ENCODE measurements at places on chromosomes 5 and 9. TPM values are rescaled to one million over a fixed set of nuclear protein-coding genes. Genes with fewer than 3 reads are reported as not detected.
A peak's percentile ranks its signal among the peaks of the same experiment; 100 is the strongest.

HRCT1 gene
- polyA plus RNA-seq: 0.60 TPM

GRCh38 chr5:72841756-72842535 lies 25.5 kb downstream of the TNPO1 start:
- DNase-seq: no peak

- no peak for DNase-seq
These were observed 220.0 kb downstream of the PDE4D start for GRCh38 chr5:59673438-59674058.

BAAT gene
- polyA plus RNA-seq: 0.13 TPM

DNA sequence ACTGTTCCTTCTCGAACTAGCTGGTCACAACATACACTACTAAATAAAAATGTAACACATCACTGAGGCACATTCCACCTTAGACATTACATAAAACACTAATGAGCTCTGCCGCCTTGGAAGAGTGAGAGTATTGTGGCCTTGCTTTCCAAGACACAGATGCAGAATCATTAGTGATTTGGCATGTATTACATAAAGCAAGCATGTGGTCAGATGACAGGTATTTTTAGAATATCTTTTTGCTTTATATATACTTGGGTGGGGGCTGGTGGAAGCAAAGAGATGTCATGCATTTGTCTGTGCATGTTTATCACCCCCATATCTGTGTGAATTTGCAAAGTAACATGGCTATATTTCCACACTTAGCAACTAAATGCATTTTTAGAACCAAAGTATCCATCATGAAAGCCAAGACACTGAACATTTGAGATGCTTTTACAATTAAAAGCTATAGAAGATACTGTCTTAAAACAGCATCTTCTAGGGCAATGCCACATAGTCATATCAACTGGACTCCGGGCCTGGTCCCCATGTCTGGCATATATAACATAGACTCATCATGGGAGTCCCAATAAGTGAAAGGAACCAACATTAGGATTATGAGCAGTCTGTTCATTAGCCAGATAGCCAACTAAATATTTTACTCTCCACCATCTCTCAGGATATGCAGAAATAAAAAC lies 213.5 kb downstream of the MEF2C start:
- no peak for DNase-seq

- no peak for DNase-seq
These were observed 118.2 kb downstream of the KLHL3 start for GRCh38 chr5:137617528-137618205.

GRCh38 chr5:173246135-173246495 lies 11.1 kb upstream of the NKX2-5 start:
- DNase-seq: no peak

GRCh38 chr5:140951636-140952035 lies 14.6 kb upstream of the PCDHAC2 start:
- DNase-seq: no peak

ARRDC1 gene
- polyA plus RNA-seq: 30.3 TPM

DNA sequence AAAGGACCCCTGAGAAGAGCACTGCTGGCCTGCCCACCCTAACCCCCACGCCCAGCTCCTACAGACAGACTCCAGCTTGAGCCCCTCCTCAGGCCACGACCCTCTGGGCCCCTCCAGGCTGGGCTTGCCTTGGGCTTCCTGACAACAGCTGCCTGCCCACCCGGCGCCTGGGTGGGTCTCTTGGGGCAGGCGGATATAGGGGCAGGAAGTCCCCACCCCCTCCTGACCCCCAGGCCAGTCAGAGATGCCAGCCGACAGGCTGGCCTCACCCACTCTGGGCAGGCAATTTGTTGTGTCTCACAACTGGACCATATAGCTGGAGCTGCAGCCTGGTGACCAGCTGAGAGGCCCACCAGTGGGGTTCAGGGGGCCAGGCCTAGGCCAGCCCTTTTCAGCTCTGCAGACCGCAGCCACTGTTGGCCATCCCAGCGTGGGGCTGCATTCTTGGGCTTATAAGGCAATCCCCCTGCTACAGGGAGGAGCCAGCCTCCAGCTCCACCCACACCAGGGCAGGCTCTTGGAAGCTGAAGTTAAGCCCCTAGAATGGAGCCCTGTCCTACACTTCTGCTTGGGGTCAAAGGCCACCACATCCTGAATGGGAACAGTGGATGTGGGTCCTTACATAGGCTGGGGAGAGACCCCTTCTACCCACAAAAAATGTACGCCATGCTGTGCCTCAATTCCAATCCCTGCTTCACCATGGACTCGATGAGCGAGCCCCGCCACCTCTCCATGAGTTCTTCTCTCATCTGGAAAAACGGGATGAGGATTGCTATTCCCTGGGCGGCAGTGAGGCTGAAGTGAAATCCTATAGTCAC lies 2.0 kb downstream of the PDLIM7 start:
- no peak for DNase-seq

GRCh38 chr5:96076451-96076850 lies 114.8 kb upstream of the ELL2 start:
- no peak for DNase-seq

GRCh38 chr5:87453801-87454200 lies 41.1 kb upstream of the CCNH start:
- DNase-seq: no peak

GRCh38 chr5:3330442-3330841 lies 265.2 kb upstream of the IRX1 start:
- no peak for DNase-seq

DNA sequence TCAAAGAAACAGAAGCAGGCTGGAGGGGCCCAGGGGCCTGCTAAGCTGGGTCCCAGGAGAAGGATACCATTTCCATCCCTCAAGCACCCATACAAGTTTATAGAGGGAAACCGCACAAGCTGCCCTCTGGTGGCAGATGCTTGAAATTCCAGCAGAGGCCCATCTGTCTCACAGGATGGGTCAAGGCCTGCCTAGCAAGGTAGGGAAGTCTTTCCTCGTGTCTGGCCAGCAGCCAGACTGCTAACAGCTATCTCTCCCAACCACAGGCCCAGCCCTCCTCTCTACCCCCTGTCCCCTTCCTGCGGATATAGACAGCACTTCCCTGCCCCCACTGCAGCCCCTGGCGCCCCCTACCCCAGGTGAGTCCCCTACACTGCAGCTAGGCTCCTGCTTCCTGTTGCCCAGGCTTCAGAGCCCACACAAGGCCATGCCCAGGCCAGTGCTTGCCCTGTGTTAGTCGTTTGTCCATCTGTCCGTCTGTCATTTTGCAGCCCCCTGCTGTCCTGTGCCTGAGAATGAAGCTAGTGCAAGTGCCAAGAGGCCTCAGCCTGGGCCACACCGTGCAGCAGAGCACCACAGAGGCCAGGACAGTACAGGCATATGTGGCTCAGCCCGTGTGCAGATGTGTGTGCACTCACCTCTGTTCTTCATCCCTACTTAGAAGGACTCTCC lies 26.2 kb downstream of the TCF7 start:
- peak; percentile 35 for DNase-seq

GRCh38 chr5:8756498-8757084 lies 789.3 kb downstream of the SEMA5A start:
- DNase-seq: peak; percentile 16

PTTG1 gene
- 66.9 TPM for polyA plus RNA-seq

DNA sequence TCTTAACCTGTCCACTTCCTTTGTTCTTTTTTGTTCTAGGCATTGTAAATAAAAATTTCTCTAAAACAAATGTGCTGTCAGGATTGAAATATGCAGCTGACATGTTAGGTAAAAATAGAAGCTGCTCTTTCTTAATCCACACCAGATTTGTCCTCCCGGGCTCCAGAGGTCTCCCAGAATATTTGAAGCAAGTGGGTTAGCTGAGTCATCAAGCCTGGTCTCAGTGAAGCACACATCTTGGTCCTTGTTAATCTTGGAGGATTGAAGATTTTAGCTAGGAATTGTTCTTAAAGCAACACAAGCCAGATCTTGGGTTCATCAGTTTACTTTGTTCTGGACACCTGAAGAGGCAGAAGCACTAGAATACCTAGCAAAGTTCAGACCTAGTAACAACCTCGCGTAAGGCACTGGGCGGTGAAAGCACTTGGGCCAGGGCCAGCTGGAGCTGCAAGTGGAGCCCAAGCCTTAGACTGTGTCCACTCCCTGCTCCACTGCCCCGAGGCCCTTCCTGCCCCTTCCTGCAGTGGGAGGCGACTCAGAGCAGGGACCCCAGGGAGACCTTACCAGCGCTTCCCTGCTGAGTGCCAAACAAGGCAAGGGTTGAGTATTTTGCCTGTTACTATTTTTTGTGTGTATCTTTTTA lies 36.5 kb downstream of the HABP4 start:
- DNase-seq: no peak

CTSV gene
- 33.9 TPM for polyA plus RNA-seq

C5orf52 gene
- polyA plus RNA-seq: not detected

EGFL7 gene
- 52.6 TPM for polyA plus RNA-seq

DNA sequence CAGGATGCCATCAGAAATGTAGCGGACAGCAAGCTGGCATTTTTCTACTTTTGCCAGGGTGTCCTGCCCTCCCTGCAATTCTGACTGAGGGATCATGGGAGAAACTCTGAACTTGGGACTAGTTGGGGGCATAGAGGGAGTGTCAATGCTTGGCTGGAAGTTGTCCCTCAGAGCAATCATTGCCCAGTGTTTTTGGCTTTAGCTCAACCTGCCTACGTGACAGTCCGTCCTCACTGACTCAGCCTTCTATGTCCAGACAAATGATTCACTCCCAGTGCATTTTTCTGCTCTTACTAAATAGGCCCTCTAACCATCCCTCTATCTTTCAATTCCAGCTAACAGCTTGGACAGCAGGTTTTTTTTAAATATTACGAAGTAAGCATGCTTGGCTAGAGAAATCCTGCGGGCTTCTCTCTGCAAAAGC lies 627.4 kb downstream of the TLR4 start:
- no peak for DNase-seq

DNA sequence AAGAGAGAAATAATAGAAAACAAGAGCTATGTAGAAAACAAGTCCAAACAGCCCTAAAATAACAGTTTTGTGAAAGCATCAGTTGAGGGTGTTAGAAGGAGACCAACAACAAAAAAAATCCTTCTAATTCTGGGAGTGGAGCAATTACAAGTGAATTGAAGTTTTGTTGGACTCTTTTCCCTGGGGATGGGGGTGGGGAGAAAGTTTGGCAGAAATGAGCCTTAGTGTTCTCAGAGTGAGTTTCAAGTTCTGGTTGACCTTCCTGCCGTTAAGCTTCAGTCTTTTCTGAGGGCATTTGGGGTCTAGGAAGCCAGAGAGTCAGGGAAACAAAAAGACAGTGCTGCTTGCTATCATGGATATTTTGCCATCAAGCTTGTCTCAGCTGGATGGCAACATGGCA lies 106.3 kb upstream of the TRIM32 start:
- DNase-seq: no peak

DNA sequence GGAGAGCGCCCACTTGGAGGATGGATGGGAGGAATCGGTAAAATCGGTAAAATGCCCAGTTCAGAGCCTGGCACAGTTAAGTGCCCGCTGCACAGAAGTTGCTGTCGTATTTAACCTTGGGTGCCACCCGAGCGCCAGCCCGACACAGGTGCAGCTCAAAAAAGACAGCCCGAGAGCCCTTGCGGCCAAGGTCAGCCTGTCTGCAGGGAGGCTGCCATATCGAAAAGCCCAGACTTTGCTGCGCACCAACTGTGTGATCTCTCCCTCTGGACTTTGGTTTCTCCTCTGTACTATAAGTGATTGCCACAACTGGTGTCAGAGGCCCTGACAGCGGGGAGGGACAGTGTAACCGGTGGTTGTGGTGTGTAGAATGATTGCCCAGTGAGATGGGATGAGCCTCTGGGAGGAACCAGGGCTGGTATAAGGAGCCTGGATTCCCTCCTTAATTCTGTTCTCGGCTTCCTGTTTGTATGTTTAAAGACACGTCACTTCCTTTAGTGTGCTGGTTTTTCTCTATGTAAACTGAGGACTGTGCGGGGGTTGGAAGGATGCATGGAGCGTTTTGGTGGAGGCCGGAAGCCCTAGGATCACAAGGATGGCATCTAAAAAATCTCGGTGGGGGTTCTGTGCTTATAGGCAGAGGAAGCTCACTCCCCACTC lies 792 bp downstream of the NTMT1 start:
- DNase-seq: no peak

FAT2 gene
- polyA plus RNA-seq: 10.2 TPM

HAVCR2 gene
- 10.9 TPM for polyA plus RNA-seq

DNA sequence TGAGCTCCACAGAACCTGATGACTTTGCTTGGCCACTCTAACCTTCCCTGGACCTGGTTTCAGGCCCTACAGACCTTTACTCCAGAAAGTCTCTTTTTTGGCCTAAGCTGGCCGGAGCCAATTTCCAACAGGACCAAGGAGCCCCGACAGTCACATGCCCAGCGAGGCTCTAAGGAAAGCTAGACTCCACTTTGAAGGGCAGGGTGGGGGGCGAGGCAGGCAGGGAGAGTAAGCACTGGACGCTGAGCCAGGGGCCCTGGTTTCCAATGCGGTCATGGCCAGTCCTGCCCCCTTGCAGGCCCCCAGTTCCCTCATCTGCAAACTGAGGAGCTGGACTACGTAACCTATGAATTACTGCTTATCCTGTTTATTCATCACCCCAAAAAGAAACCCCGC lies 65.2 kb downstream of the ADAMTS2 start:
- DNase-seq: no peak

ADGRV1 gene
- 11.8 TPM for polyA plus RNA-seq

EIF4E1B gene
- polyA plus RNA-seq: not detected

- DNase-seq: no peak
These were observed 43.1 kb upstream of the SLC2A8 start for GRCh38 chr9:127353882-127354281.

DNA sequence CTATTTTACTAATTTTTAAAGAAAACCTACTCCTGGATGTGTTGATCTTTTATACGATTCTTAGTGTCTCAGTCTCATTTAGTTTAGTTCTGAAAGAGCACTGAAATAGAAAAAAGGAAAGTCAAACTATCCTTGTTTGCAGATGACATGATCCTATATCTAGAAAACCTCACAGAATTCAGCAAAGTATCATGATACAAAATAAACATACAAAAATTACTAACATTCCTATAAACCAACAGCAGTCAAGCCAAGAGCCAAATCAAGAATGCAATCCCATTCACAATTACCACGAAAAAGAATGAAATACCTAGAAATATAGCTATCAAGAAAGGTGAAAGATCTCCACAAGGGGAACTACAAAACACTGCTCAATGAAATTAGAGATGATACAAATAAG lies 225.8 kb upstream of the CDH18 start:
- DNase-seq: no peak

TAF11L10 gene
- not detected for polyA plus RNA-seq

PPP1R26 gene
- 28.2 TPM for polyA plus RNA-seq

DNA sequence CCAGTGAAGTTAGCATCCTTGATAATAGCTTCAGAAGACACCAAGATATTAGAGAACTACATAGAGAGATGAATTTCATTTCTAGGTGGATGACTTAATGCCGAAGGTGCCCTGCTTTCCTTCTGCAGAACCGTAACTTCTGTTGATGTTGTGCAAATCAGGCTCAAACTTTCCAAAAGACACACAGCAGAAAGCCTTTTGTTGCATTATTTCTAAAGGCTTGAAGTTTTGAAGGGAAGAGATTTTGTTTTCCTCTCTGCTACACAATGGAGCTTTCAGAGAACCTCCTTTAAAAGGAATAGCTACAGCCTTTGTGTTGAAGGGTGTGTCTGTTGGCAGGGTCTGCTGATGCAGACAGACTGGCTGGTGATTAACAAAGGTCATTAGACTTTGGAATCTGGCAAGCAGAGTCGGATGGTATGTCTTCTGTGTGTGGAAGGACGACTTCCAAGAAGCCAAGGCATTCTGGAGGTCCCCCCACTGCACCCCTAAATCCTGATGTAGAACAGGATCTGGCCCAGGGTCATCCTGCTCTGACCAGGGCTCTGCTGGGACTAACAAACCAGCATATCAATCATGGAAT lies 57.8 kb downstream of the ZNF462 start:
- peak; percentile 8 for DNase-seq

GRCh38 chr9:136047775-136048559 lies 47.1 kb downstream of the NACC2 start:
- no peak for DNase-seq

Measured in right renal pelvis (tissue), 4 donors.